HL-60 (cell line): ENCODE measurements at places on chromosomes 11 and 22.

GRCh38 chr11:32885556-32885955 is 7.1 kb upstream of the QSER1 start:
- no peak for DNase-seq

GRCh38 chr11:73907191-73907590 is 30.4 kb downstream of the PAAF1 start:
- peak; percentile 91 for DNase-seq

DNA sequence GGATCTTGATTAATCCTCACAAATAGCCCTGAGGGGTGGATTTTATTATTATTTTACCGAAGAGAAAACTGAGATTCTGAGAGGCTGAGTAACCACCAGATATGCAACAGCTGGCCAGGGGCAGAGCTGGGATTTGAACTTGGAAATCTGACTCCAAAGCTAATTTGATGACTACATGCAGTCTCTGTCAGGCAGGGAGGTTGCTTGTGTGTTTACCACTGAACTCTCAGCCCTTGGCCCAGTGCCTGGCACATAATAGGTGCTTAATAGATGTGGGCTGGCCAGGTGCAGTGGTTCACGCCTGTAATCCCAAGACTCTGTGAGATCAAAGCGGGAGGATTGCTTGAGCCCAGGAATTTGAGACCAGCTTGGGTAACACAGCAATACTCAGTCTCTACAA is 121.7 kb upstream of the CRYBB3 start:
- DNase-seq, result no peak

DNA sequence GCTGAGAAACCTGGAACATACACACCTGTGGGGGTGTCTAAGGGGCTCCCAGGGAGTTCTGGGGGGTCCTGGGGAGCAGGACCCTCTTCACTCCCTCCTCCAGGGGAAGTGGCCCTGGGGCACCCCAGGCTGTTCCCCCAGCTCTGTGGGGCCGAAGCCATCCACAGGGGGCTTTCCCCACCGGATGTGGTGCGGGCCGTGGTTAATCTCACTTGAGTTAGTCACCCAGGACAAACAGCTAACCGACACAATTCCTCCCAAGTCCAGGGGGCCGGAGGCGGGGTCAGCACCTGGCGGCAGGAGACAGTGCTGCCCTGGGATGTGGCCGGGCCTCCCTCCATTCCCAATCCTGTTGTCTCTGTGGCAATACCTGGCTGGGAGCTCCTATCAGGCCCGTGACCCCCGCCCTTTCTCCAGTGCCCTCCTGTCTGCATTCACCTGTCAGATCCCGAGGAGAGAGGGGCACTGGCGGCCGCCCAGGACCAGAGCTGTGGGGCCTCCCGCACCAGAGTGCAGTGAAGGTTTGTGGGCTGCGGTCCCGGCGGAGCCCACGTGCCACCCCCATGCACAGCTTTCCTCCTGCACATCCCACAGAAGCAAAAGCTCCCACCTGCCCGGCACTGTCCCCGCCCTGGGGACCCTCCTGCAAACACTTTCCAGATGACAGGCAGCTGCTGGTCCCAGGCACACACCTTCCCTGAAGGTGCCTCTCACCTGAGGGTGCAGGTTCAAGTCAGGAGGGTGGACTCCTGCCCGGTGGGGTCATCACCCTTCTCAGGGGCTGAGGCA is 5.2 kb upstream of the MUC5AC start:
- no peak for DNase-seq

GRCh38 chr11:122104341-122104740 is 11.7 kb downstream of the BLID start:
- DNase-seq, result no peak

- peak; percentile 37 for DNase-seq
Measured at GRCh38 chr11:46238078-46238966, 39.1 kb upstream of the CREB3L1 start.

DNA sequence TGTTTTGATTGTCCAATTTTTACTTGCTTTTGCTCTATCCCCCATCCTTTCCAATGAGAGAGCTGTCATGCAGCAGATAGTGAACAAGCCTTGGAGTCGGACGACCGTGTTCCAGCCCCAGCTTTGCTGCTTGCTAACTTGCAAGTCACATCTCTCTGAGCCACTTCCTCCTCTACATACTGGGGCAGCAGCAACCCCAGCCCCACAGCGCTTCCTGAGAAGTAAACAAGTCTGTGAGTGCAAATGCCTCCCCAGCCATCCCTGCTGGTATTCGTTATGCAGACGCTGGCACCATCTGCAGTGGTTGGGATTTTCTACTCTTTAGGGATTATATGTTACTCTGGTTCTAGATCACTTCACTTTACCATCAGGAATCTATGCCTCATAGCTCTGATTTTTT is 35.0 kb downstream of the TPBGL start:
- peak; percentile 25 for DNase-seq

GRCh38 chr11:17257196-17257595 is 19.3 kb upstream of the NUCB2 start:
- DNase-seq, result no peak

DNA sequence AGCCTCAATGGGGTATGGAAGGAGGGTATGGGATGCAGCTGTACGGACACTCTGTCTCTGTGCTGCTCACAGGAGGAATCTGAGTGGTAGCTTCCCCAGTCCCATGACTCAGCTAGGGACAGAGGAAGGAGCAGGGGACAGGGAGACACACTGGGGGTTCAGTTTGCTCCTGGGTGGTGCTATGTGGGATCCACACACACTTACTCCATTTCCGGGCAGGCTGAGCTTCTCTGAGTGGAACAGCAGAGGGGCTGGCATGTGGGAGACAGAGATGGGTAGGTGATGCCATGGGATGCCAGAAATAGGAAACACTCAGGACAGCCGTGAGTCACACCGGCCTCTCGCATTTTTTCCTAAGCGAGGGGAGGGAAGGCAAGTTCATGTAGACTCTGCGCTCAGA is 59.2 kb upstream of the KIRREL3 start:
- DNase-seq, result no peak

- DNase-seq, result no peak
Measured at GRCh38 chr22:23823331-23823791, 15.4 kb downstream of the DERL3 start.

DNA sequence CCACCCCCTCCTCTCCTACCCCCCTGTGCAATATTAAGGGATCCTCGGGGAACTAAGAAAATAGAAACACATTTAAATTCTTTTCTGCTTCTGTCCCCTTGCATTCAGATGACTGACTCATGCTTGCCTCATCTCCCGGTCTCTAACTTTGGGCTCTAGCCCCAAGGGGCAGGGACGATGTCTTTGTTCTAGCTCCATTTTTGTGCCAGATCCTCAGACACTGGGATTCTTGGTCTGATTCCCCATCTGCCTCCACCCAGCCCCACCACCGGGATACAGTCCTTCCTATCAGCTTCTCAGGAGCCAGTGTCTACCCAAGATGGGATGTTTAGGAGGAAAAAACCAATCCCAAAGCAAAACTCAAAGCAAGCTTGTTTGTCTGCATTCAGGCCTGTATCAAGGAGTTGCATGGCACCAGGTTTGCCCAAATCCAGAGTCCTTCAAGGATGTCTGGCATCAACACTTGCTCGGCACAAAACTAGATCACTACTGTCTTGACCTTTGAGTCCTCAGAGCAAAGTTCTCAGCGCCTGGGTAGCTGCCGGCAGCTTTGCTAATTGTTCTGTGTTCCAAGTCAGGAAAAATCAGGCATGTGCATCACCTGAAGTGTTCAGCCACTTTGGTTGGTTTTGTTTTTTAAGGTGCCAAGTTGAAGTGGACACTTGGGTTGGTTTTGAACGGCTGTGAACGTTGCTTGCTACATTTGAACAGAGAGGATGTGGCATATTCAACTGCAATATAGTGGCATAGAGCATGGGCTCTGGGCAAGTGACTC is 212.8 kb downstream of the DSCAML1 start:
- DNase-seq, result no peak

- DNase-seq, result peak; percentile 40
Measured at GRCh38 chr11:72439455-72439854, 5.1 kb upstream of the CLPB start.

- DNase-seq, result no peak
Measured at GRCh38 chr11:132077416-132077815, 707.0 kb downstream of the NTM start.

DNA sequence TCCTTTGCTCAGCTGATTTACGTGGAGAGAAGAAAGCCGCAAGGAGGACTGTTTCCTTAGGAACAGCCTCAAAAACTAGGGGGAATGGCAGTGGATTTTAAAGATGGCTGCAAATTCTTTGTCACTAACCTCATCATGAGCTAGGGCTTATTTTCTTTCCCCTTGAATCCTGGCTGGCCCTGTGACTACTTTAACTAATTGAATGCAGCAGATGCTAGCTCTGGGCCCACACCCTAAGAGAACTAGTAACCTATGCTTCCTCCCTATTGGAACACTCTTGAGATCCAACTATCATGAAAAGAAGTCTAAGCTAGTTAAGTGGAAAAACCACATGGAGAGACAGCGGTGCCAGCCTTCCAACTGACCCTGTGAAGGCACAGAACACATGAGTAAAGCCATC is 421.3 kb upstream of the NARS2 start:
- DNase-seq, result no peak

DNA sequence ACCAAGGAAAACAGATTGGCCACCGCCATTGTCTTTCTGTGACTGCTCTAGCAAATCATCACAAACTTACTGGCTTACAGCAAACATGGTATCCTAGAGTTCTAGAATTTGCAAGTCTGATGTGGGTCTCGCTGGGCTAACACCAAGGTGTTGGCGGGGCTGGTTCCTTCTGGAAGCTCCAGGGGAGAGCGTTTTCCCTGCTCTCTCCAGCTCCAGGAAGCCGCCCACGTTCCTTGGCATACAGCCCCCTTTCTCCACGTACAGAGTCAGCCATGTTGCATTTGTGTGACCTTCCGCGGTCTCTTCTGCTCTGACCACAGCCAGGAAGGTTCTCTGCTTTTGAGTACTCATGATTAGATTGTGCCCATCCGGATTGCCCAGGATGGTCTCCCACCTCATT is 27.5 kb downstream of the TBC1D22A start:
- DNase-seq, result no peak

- no peak for DNase-seq
Measured at GRCh38 chr11:43518408-43519160, 159.9 kb downstream of the TTC17 start.

GRCh38 chr11:132490978-132491377 is 1041.3 kb downstream of the OPCML start:
- DNase-seq, result no peak

- no peak for DNase-seq
Measured at GRCh38 chr11:2631161-2631560, 68.6 kb downstream of the KCNQ1OT1 start.

DNA sequence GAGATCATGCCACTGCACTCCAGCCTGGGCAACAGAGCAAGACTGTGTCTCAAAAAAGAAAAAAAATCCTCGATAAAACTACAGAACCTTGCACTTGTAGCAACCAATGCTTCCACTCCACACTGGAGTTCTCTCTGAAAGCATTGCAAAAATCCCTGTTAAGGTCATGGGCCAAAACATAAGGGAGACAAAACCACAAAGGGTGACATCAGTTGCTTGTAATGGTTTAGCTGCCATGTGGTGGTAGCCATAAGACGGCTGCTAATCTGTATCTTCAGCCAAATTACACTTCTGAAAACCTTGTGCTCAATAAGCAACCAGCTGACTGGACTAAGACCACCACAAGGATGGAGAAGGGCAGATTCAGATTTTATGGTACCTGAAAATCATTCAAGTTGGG is 20.6 kb upstream of the TPH1 start:
- DNase-seq, result no peak

DNA sequence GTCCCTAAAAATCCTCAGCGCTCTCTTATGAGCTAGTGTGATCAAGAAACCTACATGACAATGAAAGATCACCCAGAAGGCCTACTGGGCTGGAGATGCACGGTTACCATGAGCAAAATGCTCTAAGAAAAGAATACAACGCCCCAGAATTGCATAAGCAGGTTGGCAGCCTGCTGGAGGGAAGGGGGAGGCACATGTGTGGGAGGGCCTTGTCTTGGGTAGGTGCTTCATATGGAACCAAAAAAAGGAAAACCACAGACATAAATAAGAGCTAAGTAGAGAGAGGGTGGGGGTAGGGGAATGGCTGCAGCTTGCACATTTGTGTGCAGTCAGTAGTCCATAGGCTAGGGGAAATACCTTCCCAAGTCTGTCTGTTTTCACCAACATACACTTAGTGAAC is 2.8 kb downstream of the SIAE start:
- peak; percentile 83 for DNase-seq

DNA sequence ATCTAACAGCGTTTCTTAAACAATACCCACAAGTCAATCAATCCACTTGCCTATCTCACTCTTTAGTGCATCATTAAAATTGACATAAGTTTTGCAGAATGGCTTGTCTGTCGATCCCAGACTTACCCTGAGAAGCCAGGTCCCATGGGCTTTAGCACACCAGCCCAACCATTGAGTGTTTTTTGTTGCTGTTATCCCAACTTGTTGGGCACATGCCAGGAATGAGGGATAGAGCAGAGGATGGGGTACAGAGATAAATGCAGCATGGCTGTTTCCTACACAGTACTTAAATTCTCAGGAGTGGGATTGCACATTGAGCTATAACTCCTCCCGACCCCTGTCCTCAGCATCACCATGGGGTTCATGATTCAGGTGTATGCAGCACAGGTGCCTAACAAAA is 64.2 kb upstream of the RASSF10 start:
- no peak for DNase-seq

GRCh38 chr11:100229086-100229485 is 458.0 kb upstream of the ARHGAP42 start:
- DNase-seq, result no peak

- DNase-seq, result no peak
Measured at GRCh38 chr11:100719809-100720221, 32.7 kb downstream of the ARHGAP42 start.

- no peak for DNase-seq
Measured at GRCh38 chr22:28914201-28914600, 30.8 kb downstream of the ZNRF3 start.

DNA sequence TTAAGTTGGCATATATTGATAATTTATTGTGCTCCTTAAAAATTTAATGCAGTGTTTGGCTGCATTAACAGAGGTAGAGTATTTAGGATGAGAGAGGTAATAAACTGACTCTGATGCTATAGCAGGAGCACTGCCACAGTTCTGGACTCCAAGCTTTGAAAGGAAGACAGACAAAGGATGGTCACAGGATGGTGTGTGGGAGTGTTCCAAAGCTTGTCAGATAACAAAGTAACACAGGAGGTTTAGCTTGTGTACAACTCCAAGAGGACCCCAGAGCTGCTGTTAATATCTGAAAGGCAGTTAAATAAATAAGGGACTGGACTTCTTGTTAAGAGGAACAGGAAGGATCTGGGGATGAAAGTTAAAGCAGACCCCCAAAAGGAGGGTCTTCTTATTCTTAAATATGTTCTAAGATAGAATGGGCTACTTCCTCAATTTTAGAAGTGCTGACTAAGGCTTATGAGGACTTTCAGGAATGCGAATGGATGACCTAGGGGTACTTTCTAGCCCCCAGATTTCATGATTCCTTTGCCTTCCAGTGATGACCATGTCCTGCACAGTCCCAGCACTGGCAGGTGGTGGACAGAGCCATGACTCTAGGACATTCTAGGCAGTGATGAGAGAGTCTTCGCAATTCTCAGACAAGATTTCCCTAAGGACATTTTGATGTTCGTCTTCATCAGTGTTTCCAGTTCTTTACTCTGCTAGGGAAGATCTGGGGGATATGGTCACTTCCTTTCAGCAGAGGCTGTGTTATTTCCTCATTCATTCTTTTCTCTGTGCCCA is 149.1 kb upstream of the RASSF10 start:
- DNase-seq, result no peak
